ENCODE measurements at places on chromosomes 5 and 9.

- DNase-seq, result no peak
Observed at GRCh38 chr5:133945568-133945967, 22.9 kb downstream of the C5orf15 start.

- no peak for DNase-seq
Observed at GRCh38 chr5:72556351-72557166, 49.3 kb upstream of the ZNF366 start.

- no peak for DNase-seq
Observed at GRCh38 chr9:127197186-127197860, 67.3 kb upstream of the GARNL3 start.

DNA sequence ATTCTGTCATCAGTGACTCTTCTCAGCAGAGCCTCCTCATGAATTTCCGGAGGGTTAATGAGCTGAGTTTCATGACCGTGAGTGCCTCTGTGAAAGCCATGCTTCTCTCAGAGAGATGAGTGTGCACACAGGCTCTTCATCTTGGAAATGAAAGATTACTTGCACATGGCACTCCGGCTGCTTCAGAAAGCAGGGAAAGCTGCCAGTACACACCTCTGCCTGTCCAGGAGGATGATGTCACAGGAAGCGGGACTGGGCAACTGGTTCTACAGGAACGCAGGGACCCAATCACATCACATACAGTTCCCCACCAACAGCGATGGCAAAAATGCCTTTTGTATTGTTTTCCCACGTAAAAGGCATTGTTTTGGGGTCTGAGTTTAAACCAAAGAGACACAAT lies 286.0 kb upstream of the DAP start:
- DNase-seq, result no peak

DNA sequence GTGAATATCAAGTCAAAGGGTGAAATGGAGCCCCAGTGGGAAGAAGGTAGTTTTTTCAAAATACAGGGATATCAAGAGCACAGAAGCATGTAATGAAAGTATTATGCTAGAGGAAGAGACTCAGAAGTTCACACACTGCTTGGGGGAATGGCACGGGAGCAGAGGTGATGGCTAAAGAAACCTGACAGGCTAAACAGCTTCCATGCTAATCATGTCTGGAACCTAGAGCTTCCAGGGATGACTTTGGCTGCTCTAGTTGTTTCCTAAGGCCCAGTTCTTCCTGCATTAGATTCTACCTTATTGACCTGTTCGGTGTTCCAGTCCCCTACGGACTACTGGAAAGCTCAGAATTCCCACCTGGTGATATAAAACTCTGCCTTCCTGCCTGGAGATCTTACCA lies 34.3 kb downstream of the TRIM32 start:
- no peak for DNase-seq

GRCh38 chr5:164518067-164518740 lies 1012.8 kb downstream of the MAT2B start:
- no peak for DNase-seq

GRCh38 chr5:160324886-160325285 lies 12.5 kb upstream of the CCNJL start:
- no peak for DNase-seq

DNA sequence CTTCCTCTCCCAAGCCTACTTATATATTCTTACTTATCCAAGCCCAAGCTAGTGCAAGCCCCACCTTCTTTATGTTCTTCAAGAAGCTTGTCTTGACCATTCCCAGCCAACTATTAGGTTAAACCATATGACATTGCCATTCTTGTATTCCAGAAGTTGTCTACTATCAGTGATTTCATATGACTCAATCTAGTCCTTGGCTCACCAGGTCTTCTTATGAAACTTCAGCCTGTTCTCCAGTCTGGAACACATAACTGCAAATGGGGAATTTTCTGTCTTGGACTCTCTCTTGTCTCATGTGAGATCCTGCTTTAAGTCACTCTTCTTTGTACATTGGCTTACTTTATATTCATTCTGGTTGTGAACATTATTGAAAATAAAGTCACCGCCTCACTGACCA lies 130.7 kb downstream of the TTLL11 start:
- no peak for DNase-seq

- no peak for DNase-seq
Observed at GRCh38 chr9:117779760-117780159, 75.6 kb downstream of the TLR4 start.

GRCh38 chr9:98287384-98287783 lies 31.9 kb upstream of the TBC1D2 start:
- no peak for DNase-seq

DNA sequence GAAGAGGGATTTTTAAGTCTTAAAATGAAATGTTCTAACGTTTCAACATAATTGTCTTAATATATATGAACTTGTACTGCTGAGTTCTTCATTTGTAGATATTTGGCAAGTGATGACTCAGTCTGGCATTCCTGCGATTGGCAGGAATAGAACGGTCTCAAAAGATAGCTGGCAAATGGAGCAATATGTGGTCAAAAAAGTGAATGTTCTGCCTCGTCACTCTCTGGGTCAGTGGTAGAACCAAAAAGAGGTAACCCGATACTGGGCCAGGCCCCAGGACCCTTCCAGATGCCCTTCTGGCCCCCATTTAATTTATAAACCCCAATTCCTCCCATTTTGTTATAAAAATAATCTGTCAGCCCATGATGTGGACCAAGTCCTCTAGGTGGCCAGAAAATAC lies 39.2 kb downstream of the ZNF366 start:
- DNase-seq, result no peak

- DNase-seq, result no peak
Observed at GRCh38 chr9:105357937-105358336, 89.9 kb upstream of the FSD1L start.

DNA sequence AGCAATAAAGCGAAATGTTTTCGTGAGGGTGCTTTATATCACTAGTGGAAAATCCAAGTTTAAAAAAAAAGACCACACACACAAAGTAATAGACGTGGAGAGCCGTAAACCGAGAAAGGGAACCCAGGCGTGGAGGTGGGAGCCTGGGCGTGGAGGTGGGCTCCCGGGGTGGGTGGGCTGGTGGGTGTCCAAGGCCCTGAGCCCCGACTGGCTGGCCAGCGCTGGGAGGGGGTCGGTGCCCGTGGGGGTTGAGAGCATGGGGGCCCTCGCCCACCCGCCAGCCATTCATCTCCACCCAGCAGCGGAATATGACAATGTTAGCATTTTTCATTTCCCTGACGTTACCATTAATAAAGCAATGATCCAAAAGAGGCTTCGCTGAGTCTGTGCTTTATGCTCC lies 135.0 kb downstream of the MVB12B start:
- DNase-seq, result no peak

DNA sequence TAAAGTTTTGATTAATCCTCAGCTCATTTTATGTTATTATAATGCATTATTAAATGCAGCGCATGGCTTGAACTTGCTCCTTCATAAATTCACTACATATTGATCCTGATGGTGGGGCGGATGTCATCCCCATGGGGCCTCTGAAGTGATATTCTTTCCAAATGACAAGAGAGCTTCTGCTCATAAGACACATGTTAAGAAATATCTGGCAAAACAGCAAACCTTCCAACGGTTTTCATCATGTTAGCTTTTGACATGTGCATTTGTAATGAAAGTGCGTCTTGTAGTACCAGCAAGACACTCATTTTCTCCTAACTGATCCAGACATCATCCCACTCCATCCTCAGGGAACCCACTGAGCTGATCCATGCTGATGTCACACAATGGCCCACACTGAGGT lies 45.7 kb downstream of the SEMA5A start:
- no peak for DNase-seq

DNA sequence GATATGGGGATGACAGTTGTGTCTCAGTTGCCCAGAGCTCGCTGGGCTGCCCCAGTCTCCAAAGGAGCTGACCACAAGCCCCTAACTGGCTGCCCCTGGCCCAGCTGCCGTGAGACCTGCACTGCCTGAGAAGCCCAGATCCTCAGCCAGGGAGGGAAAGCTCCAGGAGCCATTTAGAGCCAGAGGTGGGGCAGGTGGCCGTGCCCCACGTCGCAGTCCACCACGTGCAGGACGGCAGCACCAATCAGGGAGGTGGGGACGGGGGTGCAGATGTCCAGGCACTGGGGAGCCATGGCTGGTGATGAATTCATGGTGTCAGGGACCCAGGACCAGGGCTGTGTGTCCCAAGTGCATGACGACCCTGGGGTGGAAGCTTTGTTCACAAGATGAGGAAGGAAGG lies 13.4 kb downstream of the PRRX2 start:
- DNase-seq, result no peak

GRCh38 chr5:129963359-129963758 lies 59.1 kb downstream of the CHSY3 start:
- DNase-seq, result no peak

DNA sequence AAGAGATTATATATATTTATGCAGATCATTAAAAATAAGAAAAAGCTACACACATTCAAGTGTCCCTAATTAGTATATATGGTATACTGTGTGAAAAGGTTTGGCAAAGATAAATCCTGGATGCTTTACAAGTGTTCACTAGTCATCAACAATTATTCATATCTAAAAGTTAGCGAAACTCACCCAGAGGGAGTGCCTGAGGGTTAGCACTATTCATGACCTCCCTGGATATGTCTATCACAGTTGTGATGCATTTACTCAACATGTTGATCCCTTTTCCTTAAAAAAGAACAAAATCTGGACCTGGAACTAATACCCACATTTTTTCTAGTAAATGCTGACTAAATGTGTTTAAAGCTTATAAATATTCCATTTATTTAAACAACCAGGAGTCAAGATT lies 273.0 kb upstream of the SMC2 start:
- DNase-seq, result no peak

DNA sequence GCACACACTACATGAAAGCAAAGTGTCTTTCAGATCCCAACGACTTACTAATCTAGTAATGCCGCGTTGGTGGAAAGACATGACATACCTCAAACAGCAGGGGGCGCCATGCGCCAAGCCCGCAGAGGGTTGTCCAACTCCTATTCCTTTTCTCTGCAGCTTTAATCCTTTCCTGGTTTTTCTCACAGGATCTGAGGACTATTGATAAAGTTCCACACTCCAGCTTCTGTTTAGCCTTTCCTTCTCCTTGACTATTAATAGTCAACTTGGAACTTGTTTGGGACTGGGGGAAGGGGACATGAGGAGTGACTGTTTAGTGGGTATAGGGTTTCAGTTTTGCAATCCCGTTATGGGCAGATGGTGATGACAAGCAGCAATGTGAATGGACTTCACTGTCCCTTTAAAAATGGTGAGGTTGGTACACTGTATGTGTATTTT lies 62.9 kb downstream of the OTULIN start:
- DNase-seq, result peak; percentile 66

- no peak for DNase-seq
Observed at GRCh38 chr5:124310453-124310852, 436.0 kb downstream of the ZNF608 start.

GRCh38 chr5:124194282-124194681 lies 552.2 kb downstream of the ZNF608 start:
- DNase-seq, result no peak

DNA sequence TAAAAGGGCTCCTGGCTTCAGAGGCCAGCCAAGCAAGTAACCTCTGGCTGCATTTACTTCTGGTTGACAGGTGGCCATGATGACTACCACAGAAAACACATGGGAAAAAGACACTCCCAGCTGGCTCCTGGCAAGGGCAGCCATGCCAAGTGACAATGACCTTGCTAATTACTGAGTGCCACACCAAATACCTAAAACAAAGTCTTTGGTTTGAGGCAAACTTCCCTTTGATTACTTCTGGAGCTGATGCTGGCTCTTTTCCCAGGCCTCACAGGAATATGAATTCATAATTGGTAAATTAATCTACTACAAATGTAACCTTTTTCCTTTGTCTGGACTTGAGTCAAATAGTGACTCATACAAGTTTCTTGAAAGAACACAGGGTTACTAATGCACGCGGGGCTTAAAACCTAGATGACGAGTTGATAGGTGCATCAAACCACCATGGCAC lies 61.0 kb downstream of the LPAR1 start:
- DNase-seq, result no peak

- no peak for DNase-seq
Observed at GRCh38 chr9:101362450-101362849, 22.4 kb downstream of the BAAT start.

DNA sequence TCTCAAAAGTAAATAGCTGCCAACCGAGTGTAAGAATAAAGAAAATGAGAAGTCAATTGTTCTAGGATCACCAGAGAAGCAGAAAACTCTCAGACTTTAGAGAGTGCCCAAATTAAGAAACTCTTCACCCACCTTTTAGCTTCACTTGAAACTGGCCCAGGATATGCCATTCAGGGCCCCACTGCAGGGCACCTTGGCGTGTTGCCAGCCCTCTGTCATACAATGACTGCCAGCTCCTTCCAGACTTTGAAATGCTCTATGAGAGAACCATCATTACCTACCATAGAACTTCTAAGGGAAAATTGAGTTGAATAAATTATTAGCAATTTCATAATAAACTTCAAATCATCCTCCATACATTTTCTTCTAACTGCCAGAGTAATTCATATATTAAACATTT lies 240.5 kb downstream of the CETN3 start:
- DNase-seq, result no peak

- DNase-seq, result no peak
Observed at GRCh38 chr9:106438928-106439327, 424.0 kb upstream of the ZNF462 start.

DNA sequence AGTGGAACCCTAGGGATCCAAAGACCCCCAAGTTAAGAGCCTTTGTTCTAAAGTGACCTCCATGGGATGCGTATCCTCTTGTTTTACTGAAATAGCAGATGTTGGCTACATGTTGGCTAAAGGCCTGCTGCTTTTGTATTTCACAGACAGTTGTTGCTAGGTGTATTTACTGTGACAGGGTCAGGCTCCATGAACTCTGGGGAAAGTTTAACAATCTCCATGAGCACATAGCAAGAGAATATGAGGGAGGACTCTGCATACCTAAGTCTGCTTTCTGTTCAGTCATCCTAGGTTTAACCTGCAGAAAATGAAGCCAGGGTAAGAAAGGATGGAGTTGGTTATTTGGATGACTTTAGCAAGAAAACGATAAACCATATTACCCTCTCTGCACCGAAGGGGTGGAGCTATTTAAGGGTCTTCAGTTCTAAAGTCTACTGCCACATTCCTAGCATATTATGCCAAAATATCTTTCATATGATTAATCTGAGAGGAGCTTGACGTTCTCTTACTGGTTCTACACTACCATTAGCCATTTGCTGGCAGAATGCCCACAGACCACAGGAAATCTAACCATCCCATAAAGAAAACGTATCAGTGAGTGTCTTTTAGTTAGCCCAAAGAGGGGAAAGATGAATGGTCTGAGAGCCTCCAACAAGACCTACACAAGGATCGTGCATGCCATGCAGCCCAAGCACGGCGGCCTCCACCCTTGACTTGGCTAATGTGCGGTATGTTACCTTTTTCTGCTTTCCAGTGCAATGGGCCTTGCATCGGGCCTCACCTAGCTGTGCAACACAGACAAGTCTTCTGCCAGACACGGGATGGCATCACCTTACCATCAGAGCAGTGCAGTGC lies 127.8 kb downstream of the SAXO1 start:
- DNase-seq, result no peak

GRCh38 chr5:32842813-32843530 lies 131.9 kb downstream of the NPR3 start:
- DNase-seq, result no peak

GRCh38 chr9:14085810-14086209 lies 228.1 kb downstream of the NFIB start:
- no peak for DNase-seq

- DNase-seq, result no peak
Observed at GRCh38 chr5:119019949-119020348, 31.6 kb upstream of the DTWD2 start.

All from activated CD4-positive, CD25-positive, alpha-beta regulatory T cell (primary cell).